ENCODE measurements at places on chromosomes 1 and 21.

- DNase-seq: no peak
Observed at GRCh38 chr21:15408089-15408488, 321.7 kb upstream of the USP25 start.

- no peak for DNase-seq
Observed at GRCh38 chr1:244231193-244231571, 180.1 kb downstream of the ZBTB18 start.

- DNase-seq: no peak
Observed at GRCh38 chr1:63322944-63323864, 837 bp downstream of the FOXD3 start.

GRCh38 chr1:187051618-187052232 lies 223.0 kb downstream of the PLA2G4A start:
- DNase-seq: no peak

GRCh38 chr1:44857446-44857845 lies 14.4 kb upstream of the PTCH2 start:
- no peak for DNase-seq

GRCh38 chr1:178947677-178947981 lies 76.8 kb upstream of the ANGPTL1 start:
- no peak for DNase-seq

DNA sequence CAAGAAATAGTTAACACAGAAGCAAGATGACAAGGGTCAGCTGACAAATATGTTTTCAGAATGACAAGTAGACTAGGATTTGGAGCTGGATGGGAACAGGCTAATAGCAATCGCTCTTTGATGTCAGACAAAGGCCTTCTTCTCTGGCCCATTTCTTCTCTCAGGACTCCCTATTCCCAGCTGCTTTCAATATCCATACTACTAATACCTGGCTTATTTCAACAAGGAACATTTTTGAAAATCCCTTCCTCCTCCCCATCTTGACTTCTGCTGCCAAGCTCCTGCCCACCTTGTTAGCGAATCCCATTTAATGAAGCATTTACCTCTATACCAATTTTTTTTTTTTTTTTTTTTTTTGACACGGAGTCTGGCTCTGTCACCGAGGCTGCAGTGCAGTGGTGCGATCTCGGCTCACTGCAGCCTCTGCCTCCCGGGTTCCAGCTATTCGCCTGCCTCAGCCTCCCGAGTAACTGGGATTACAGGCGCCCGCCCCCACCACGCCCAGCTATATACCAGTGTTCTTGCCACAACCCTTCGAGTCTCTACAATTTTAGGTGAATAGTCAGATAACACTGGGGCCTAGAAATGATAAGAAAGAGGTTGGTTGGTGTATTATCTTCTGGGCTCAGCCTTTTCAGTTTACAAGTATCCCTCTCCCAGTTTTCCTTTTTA lies 68.4 kb downstream of the MACF1 start:
- no peak for DNase-seq

DNA sequence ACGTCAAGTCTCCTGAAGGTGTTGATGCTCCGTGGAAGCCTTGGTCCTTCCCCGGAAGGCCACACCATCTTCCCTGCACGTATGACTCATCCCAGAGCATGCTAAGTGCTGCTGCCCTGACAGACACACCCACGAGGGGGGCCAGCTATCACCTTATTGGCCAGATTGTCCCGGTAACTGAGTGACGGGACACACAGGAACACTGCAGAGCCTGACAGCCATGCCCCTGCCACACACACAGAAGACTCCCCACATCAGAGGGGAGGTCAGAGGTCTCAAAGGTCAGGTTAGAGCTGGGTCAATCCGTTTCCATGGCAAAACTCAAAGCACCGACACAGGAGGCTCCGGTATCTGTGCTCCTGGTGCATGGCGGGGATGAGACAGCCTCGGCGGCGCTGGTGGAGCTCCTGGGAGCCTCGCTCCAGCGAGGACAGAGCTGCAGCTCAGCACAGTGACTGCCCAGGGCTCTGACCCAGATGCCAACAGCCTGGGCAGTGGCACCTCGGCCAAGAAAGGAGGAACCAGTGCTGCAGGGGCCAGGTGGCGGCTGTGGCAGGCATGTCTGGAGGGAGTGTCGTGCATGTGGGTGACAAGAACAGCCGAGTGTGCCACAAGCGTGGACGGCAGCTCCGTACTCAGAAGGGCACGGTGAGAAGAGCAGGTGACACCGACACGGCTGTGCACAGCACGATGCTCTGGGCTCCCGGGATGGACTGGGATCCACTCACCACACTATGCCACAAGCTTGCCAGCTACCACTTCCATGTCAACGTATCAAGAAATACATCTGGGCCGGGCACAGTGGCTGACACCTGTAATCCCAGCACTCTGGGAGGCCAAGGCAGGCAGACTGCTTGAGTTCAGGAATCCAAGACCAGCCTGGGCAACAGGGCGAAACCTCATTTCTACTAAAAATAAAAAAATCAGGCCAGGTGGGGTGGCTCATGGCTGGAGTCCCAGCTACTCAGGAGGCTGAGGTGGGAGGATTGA lies 14.8 kb upstream of the TMEM240 start:
- no peak for DNase-seq

DNA sequence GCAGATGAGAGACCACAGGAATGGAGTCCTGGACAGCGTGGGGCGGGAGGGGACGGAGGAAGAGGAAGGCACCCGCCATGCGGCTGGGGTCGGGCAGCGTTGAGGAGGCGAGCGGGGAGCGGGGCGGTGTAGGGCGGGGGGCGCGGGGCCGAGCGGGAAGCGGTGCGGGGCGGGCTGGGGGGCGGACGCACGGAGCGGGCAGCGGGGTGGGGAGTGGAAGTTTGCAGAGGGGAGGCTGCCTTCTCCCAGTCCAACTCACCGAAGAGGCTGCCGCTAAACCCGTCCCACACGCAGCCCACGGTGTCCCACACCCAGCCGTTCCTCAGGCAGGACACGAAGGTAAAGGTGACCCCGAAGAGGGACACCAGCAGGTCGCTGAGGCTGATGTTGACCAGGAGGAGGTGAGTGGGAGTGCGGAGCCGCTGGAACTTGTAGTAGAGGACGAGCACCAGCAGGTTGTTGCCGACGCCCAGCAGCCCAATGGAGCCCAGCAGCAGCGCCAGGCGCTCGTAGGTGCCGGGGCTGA lies 483 bp downstream of the CHML start:
- no peak for DNase-seq

DNA sequence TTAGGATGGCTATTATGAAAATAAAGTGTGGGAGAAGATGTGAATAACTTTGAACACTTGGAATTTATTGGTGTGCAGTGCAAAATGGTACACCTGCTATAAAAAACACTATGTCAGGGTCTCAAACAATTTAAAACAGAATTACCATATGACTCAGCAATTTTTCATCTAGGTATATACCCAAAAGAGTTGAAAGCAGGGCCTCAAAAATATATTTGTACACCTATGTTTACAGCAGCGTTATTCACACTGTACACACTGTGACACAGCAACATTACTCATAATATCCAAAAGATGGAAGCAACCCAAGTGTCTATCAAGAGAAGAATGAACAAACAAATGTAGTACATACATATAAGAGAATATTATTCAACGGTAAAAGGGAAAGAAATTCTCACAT lies 75.8 kb downstream of the SPATA6 start:
- no peak for DNase-seq

GRCh38 chr1:216528816-216529215 lies 105.6 kb upstream of the USH2A start:
- no peak for DNase-seq

DNA sequence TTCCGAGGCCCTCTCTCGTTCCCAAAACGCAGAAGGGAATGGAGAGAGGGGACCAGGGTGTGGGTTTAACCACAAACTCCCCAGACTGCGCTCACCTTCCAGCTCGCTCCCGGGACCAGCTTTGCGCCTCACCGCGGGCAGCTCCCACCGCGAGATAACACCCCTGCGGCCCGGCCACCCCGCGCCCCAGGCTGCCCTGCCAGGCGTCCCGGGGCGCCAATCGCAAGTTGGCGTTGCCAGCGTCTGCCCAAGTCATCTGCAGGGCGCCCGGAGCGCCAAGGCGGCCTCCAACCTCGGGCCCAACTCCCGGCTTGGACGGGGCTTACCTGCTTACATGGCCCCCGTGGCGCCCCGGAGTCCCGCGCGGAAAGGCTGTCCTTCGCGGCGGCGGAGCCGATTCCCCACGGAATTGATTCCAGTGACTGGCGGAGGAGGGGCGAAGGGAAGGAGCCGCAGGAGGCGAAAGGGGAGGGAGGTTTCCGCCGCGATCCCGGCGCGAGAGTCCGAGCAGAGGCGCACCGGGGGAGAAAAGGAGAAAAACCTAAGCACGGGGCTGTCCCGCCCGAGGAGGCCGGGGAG lies 456 bp downstream of the PTPN14 start:
- peak; percentile 78 for DNase-seq

- no peak for DNase-seq
Observed at GRCh38 chr1:96596226-96596922, 125.2 kb upstream of the PTBP2 start.

DNA sequence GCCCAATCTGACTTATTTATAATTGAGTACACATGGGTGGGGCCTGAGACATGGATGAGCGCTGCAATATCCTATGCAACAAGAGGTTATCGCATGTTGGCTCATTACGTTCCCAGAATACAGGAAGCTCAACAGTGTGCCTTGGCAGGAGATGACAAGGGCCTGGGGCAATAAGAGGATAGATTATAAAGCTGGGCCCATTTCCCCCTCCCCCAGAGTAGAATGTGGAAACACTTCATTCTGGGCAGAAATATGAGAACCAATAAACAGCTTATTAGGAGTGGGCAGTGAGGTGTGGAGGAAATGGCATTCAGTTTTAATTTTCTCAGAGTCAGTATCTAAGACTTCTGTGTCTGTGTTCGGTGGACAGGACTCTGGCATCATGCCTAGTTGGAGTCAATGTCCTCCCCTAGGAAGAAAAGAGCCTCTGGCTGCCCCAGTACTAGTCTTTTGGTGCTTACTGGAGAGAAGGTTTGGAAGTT lies 92.8 kb downstream of the PIK3R3 start:
- DNase-seq: no peak

- DNase-seq: no peak
Observed at GRCh38 chr1:40477678-40478053, 576 bp downstream of the ZFP69 start.

DNA sequence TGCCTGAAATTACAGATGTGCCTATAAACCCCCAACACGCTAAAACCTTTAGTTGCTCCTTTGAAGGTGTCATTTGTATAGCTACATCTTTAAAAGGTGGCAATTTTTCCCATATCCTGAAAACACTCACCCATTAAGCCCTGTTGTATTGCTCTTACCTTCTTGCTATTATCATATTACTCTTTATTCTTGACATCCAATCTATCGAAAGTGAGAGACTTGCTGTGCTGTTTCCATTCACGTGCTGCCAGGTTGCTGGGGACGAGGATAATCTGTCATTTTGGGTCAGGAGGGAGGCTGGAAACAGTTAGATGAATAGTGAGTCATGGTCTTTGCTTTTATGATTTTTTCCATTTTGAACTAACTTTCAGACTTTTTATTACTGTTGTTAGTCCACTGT lies 213.0 kb upstream of the PRMT6 start:
- no peak for DNase-seq

GRCh38 chr1:211331011-211331709 lies 4.5 kb downstream of the TRAF5 start:
- no peak for DNase-seq

DNA sequence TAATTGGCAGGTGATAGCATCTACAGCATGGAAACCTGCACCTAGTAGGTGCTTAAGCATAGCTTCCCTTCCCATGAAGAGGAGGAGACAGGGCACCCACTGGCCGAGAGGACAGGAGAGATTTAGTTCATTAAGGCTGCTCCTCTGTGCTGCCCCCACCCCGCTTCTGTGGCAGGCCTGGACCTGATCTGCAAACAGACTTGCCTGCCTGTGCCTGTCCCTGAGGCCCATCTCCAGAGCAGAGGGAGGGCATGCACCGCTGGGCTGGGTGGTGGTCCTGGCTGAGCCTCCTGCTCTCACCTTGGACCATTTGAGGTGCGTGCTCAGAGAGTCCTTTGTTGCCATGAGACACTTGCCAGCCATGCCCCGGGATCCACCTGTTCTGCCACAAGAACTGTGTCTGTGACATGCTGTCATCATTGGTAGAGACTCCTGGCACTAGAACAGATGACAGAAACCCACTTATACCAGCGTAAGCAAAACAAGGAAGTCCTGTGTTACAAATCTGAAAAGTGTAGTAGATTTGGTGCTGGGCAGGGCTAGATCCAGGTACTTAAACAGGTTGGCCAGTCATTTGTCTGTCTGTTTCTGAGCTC lies 55.6 kb downstream of the PTPRF start:
- no peak for DNase-seq

- no peak for DNase-seq
Observed at GRCh38 chr1:229859026-229859425, 208.0 kb upstream of the GALNT2 start.

DNA sequence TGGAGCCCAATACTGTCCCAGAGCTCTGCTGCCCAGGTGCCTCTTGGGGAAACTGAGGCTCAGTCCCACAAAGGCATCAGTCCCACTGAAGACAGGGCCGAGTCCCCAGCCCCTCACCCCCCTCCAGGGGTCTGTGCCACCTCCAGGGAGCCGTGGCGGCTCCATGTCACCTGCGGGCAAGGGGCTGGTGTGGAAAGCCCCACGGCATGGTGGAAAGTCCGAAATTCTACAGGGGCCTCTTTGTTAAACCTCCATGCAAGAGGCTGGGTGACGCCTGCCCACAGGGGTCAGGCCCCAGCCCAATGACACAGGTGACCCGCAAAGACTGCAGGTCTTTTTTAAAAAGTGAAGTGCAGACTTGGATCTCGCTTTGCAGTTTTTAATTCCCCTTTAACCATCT lies 3.3 kb upstream of the AIRE start:
- no peak for DNase-seq

- DNase-seq: no peak
Observed at GRCh38 chr21:24042687-24043086, 1564.6 kb downstream of the MRPL39 start.

GRCh38 chr21:38293765-38294164 lies 37.0 kb downstream of the KCNJ15 start:
- no peak for DNase-seq

DNA sequence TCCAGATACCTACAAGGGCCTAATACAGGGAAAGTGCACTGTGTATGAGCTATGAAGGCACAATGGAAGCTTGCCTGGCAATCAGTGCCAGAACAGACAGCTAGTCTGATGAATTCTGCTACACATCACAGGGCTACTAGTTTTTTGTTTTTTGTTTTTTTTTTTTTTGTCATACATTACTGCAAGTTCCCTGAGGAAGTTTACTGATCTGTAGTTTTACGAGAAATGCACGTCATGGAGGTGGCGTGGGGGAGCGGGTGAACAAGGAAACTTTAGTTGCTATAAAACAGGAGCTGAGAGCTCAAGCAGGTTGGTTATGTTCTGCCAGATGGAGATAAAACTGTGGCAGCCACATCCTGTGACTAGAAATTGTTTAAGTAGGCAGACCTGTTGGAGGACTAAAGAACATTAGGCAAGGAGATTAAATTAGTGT lies 17.7 kb downstream of the PTPRC start:
- DNase-seq: peak; percentile 79

- no peak for DNase-seq
Observed at GRCh38 chr1:113226148-113226547, 153.2 kb downstream of the LRIG2 start.

DNA sequence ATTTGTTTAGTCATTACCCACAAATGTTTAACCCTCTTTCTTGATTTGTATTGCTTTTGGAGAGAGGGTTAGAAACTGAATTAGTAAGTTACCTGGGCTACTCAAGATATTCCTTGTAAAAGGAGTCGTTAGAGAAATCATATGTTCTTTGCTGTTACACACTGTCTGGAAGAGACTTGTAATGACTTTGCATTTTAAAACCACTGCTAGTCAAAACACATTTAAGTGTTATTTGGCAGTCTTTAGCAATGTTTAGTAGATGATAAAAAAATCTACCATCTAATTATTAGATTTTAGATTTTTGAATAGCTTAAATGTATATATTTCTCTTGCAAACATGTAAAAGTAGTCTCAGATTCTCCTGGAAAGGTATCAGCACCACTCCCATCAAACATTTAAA lies 6.6 kb downstream of the OSBPL9 start:
- DNase-seq: no peak
